Right kidney (tissue), 9 donors: ENCODE measurements at places on chromosomes 16 and 17.

DNA sequence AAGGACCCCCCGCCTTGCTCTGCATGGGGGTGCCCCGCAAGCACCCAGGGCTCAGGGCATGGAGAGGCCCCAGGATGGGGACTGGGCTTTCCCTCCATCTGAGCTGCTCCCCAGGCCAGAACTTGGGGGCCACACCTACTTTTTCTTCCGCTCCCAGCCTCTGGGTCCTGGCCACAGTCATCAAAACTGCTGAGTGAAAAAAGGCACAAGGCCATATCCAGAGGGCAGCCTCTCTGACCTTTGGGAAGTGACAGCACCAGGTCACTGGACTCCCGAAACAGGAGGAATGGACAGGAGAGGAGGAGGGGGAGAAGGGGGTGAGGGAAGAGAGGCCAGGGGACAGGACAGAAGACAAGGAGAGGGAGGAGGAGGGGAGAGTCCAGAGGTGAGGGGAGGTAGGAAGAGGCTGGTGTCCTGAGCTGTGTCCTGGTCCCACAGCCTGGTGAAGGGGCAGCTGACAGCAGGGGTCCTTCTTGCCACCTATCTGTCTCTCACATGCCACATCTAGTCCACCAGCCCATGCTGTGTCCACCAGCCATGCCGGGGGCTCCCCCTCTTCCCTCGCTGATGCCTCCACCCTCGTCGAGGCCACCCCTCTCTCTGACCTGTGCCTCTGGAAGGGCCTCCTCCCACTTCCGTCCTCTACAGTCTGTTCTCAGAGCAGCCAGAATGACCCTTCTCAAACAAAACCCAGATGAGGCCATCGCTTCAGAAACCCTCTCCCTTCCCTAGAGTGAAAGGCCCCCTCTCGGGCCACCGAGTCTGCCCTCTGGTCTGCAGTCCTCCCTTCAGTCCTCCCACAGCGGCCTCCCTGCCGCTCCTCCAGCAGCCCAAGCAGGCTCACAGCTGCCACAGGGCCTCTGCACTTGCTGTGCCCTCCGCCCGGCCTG is 73.9 kb upstream of the TOB1 start:
- no peak for DNase-seq

- no peak for DNase-seq
Measured at GRCh38 chr16:67242138-67242730, 5.0 kb downstream of the FHOD1 start.

DNA sequence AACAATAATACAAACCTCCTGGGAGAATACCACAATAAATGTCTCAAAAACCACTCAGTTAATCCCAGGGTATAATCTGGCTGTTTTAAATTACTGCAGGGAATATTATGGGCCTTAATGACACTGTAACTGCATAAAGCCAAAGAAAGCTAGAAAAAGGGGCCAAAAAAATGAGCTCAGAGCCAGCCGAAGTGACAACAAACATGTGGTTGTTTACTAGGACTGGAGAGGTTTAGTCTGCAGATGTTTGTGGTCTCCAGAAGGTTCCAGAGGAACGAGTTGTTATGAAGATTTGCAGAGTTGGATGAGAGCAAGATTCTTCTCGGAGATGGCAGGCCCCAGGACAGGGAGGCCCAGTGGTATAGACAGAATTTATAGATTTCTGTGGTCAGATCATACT is 97.1 kb upstream of the AKTIP start:
- no peak for DNase-seq

DNA sequence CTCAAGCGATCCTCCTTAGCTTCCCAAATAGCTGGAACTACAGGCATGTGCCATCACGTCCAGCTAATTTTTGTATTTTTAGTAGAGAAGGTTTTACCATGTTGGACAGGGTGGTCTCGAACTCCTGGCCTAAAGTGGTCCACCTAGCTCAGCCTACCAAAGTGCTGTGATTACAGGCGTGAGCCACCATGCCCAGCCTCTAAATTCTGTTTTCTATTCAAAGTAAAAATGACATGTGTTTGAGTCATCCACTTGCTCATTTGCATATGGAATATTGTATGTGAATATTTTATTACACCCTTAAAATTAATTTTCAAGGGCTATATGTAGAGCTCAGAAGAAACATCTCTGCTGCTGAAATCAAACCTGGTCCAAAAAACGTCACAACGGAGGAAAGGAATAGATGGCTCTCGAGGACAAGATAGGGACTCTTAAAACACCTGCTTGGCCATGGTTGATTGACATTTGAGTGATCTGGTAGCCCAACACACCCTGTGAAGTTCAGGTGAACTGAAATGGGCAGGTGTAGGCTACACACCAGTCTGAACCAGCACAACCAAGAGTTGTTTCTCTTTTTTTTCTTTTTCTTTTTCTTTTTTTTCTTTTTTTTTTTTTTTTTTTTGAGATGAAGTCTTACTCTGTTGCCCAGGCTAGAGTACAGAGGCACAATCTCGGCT is 51.1 kb downstream of the SF3B3 start:
- DNase-seq: no peak

DNA sequence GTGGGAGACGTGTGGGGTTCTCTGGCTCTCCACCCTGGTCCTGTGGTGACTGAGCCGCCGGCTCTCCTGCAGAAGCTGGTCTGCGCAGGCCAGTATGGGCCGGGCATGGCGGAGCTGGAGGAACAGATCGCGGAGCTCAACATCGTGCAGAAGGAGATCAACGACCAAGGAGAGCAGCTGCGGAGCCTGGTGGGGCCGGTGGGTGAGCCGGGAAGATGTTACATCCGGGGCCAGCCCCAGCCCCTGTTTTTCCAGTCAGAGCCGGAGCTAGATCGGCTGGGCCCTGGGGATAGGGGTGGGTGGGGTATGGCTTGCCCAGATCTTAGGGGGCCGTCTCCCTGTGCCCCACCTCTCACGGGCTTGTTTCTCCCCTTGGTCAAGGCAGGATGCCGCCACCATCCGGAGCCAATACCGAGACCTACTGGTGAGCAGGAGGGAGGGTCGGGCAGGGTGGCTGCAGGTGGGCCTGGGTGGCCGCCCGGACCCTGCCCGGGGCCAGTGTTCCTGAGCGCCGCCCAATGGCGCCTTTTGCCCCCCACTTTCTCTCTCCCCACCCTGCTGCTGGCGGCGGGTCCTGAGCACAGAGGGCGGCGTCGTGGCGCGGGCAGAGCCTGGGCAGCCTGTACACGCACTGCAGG is 5.0 kb downstream of the EVPLL start:
- no peak for DNase-seq

DNA sequence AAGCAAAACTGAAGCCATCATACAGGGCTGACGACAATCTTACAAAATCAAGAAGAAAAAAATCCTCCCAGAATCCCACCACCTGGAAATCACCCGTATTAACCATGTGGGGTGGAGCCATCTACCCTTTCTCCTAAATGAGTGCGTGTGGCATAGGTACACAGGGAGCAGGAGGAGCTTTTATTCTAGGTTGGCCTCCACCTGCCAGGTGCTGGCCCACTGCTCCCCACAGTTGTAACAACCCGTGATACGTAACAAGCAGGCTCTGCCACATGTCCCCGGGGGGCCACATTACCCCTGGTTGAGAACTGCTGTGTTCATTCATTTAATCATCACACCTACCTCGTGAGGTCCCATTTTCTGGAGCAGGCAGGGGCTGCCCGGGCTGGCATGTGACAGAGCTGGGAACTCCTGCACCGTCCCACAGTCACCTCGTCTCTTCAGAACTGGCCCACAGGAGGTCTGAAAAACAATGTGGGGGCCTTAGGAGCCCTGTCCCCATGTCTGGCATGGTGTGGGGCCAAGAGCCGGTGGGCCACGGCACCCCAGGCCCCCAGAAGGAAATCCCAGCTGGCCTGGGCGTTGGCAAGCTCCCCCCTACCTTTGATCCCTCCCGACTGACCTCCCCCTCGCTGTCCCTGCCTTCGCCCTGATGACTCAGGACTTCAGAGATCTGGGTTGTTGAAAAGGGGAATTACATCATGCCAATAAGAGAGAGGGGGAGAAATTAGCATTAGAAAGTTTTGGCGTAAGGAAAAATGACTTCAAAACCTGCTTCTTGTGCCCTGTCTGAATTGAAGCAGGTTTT is 12.9 kb downstream of the CMIP start:
- no peak for DNase-seq

DNA sequence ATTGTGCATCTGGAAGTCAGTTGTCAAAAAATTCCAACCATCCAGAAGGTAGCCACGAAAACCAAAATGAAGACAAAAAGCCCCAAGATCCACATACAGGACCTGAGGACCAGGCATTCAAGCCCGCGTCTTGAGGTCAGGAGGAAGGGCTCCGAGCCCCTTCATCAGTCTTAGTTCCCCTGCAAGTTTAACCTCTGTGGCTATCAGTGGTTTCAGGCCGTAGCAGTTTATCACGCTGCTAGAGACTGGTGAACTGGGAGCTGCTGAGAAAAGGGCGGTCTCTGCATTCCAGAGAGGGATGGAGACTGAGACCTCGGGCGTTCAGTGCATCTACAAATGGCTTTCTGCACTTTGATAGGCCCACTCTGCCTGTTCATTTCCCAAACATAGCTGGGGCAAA is 70.6 kb downstream of the IRF8 start:
- DNase-seq: no peak

DNA sequence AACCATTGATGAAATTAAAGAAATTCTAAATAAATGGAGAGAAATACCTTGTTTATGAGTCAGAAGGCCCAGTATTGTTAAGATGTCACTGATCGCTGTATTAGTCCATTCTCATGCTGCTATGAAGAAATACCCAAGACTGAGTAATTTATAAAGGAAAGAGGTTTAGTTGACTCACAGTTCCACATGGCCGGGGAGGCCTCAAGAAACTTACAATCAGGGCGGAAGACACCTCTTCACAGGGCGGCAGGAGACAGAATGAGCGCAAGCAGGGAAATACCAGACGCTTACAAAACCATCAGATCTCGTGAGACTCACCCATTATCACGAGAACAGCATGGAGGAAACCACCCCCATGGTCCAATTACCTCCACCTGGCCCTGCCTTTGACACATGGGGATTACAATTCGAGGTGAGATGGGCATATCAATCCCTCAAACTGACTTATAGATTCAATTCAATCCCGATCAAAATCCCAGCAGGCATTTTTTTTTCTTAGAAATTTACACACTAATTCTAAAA is 157.2 kb downstream of the ENGASE start:
- DNase-seq: no peak

GRCh38 chr16:11621539-11621919 is 34.8 kb upstream of the LITAF start:
- no peak for DNase-seq

DNA sequence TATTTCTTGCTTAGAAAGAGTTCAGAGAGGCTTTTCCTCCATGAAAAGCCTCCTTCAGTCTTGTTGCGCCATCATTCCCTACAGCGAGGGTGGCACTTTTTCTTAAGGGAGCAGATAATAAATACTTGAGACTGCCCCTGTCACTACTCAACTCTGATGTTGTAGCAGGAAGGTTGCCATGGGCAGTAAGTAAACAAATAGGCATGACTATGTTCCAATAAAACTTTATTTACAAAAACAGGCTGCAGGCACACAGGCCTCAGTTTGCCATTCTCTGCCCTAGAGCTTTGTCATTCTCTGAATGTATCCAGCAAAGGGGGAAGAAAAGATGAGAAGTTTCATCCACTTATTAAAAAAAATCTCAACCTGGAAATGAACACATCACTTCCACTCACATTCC is 60.4 kb downstream of the MYOCD start:
- DNase-seq: no peak

DNA sequence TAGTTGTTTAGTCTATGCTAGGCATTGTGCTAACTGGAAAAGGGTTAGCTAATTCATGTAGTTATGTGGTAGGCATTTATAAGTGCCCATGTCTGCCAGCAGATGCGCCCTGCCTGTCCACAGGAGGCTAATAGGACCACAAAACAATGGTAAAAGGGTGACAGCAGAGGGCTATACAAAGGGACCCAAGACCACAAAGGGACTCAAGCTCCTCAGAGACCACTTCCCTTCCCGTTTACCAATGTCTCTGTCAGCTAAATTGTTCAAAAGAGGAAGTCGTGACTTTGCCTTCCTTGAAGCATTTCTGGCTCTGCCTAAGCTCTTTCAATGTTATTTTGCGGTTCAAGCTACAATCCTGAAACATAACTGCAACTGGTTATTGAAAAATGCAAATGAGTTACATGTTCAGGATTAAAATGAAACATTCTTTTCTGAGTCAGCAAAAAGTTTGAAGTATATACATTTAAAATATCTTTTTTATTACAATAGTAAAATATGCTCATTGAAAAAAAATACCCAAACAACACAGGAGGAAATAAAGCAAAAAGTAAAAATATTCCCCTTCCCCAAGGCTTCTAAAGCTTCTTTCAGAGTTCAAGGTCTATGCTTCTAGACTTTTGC is 149.2 kb downstream of the MAF start:
- no peak for DNase-seq

GRCh38 chr17:8185582-8186445 is 4.2 kb downstream of the BORCS6 start:
- peak; percentile 93 for DNase-seq

DNA sequence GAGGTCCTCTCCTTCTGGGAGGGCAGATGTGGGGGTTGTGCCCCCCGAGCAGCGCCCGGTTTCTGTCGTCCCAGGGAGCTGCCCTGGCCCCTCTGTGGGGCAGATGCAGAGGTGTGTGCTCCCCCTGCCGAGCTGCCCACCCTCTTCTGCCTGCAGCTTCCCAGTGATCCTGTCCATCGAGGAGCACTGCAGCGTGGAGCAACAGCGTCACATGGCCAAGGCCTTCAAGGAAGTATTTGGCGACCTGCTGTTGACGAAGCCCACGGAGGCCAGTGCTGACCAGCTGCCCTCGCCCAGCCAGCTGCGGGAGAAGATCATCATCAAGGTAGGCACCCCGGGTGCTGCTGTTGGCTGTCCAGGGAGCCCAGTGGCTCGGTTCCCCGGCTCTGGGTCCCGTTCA is 110.8 kb downstream of the SDR42E1 start:
- no peak for DNase-seq

GRCh38 chr16:50166511-50167500 is 13.7 kb downstream of the TENT4B start:
- no peak for DNase-seq

DNA sequence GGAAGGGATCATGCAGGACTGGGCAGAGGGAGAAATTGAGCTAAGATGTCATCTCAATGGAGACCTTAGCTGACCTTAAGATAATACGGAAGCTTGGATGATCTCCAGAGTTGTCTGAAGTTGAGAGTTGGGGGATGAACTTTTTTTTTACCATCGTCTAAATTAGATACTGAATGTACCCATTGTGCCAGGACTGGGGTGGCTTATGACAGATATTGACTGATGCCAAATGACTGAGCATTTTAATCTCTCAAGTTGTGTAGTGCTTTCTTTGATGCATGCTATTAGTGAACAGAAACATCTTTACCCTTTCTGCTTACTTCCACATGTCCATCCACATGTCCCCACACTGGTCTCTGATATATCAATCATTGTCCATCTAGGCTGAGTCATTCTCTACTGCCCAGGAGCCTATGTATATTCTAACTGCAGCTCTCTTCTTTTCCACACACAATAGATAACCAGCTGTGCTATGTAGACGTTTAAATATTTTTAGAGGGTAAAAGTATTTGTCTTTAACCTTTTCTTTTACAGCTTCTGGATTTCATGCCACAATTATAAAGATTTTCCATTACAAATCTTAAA is 60.2 kb upstream of the ZKSCAN2 start:
- DNase-seq: no peak

- DNase-seq: no peak
Measured at GRCh38 chr17:73748508-73748907, 104.3 kb upstream of the SDK2 start.
